ENCODE measurements at places on chromosomes 1 and 21. TPM values are rescaled to one million over a fixed set of nuclear protein-coding genes. Genes with fewer than 3 reads are reported as not detected.
A peak's percentile ranks its signal among the peaks of the same experiment; 100 is the strongest.

GRCh38 chr1:63877816-63878215, 104.0 kb downstream of the ROR1 start:
- no peak for DNase-seq

DNA sequence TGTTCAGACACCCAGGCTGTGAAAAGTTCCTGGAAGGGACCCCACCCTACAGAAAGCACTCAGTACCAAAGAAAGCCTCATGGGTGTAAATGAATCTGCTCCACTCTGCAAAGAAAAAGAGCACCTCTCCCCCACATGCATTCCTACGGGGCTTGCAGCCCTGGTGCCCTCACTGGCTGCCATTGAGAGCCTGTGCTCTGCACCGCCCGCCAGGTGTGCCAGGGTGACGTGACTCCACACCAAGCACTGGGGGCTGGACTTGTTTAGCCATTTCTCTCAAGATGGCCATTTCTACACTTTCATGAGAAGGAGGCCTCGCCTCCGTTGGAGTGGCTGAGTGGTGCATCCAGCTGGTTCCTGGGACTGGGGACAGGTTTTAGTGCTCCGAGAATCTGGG, 380.5 kb upstream of the VAMP3 start:
- DNase-seq: no peak

DNA sequence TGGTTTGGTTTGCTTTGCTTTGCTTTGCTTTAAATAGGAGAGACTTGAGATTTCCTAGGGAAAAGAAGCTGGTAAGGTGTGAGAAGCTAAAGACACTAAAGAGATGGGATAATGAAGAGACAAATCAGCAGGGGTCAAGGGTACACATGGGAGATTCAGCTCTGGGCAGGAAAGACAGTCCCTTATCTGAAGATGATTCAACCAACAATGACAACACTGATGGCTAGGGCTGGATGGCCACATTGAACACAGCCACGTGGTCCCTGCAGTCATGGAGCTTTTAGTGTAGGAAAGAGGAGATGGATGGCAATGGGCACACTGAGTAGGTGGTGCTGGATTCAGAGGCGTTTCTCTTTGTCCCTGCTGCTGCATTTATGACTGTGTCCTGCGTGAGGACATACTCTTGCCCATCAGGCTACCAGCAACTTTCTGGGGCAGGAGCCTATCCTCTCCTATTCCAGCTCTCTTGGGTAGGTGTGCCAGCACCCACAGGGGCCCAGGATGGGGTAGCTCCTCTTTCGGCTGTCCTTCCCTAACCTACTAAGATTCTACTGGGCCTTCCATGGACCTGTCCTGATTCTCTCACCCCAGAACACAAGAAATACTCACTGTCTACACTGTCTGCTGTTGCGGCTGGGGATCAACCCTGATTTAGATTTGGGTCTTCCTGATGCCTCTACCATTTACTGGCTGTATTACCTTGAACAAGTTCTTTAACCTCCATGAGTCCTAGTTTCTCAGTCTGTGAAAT, 1.4 kb upstream of the SHISA4 start:
- DNase-seq: no peak

DNA sequence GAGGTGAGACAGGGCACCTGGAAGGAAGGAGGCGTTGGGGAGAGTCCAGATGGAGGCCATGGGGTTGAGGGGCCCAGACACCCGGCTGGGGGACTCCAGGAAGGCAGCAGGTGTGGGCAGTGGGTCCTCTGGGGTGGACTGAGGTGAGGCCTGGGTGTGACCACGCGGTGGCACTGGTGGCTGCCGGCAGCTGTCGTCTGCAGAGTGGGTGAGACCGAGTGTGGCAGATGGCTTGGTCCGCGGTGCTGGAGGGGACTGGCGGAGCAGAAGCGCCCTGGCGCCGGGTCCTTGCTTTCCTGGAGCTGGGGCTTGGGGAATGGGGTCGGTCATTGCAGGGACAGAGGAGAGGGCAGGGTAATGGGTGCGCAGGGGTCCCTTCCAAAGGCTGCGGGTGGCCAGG, 12.5 kb downstream of the AGRN start:
- no peak for DNase-seq

DNA sequence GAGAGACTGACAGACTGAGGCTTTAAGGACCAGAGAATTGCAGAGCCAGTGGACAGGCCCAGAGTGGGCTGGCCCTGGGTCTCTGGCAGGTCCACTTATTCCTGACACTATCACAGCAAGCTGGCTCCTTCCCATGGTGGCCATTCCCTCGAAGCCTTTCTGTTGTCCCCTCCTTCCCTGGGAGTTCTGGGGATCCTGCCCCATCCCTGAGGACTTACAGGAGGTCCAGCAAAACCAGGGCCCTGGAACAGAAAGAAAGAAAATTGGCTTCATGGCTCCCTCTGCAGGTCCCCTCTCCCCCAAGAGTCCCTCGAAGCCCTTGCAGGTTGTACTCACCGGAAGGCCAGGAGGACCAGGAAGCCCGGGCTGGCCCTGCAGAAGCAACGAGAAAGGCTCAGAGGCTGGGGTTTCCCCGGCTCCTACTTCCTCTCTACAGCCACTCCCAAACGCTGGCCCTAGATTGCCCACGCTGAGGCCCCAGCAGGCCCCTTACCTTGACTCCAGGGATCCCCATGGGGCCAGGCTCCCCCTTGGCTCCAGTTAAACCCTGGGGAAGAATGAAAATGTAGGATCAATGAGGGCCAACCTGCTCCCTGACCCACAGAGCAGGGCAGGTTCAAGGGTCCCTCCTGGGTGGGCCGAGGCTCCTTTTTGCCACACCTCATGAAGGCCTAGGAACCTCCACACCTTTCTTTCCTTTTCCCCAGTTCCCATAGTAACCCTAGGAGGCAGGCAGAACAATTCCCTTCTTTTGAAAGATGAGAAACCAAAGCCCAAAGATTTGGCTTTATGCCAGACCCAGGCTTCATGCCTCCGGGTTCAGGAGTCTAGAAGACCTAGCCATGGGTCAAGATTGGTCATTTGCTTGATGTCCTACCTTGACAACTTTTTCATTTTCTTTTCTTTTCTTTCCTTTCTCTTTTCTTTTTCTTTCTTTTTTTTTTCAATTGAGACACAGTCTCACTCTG, 4.6 kb downstream of the COL9A2 start:
- DNase-seq: no peak

- DNase-seq: no peak
Observed at GRCh38 chr1:153312570-153313186, at the start of gene PGLYRP3. Gene PGLYRP3, minus strand, starts transcription at chr1:153312952. Its CDS starts 2,287 bp downstream, at chr1:153310665.

DNA sequence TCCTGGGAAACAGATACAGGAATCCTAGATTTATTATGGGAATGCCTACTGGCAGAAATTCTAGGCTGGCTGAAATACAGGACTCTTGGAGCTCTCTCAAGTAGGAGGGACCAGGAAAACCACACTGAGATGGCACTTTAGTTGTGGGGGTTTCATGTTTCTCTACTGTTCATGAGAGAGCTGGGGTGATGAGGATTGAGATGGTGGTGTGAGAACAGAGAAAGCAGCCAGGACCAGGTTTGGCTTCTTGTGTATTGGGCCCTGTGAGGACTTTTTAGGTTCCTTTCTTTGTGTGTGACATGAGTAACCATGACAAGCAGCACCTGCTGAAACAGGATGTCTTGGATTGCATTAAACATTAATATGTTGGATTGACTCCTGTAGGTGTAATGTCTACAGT, 4.9 kb downstream of the ARID1A start:
- no peak for DNase-seq

GRCh38 chr1:1236176-1236763, 4.2 kb downstream of the B3GALT6 start:
- DNase-seq: no peak

- DNase-seq: no peak
Observed at GRCh38 chr1:37734629-37735591, 30.0 kb downstream of the EPHA10 start.

GRCh38 chr1:206798384-206798996, 26.2 kb upstream of the IL10 start:
- no peak for DNase-seq

- DNase-seq: no peak
Observed at GRCh38 chr1:186094172-186094571, 280.9 kb downstream of the TPR start.

DNA sequence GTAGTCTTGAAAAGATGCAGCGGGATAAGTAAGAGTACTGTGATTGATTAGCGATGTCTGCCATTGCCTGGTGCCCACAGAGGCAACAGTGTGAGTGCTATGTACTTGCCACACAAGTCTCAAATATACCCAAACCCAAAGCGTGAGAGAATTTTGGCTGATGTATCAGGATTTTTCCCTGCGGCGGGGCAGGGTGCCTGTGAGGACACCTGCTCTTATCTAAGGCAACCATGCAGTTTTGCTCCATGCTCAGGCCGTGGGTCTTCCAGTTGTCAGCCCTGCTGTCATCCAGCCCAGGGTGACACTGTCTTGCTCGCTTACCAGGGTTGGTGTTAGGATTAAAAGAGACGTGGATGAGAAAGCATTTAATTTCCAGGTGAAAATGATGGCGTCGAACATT, 202.7 kb downstream of the PTPRU start:
- no peak for DNase-seq

GRCh38 chr1:156623946-156624813, 5.0 kb downstream of the HAPLN2 start:
- peak; percentile 64 for DNase-seq

DNA sequence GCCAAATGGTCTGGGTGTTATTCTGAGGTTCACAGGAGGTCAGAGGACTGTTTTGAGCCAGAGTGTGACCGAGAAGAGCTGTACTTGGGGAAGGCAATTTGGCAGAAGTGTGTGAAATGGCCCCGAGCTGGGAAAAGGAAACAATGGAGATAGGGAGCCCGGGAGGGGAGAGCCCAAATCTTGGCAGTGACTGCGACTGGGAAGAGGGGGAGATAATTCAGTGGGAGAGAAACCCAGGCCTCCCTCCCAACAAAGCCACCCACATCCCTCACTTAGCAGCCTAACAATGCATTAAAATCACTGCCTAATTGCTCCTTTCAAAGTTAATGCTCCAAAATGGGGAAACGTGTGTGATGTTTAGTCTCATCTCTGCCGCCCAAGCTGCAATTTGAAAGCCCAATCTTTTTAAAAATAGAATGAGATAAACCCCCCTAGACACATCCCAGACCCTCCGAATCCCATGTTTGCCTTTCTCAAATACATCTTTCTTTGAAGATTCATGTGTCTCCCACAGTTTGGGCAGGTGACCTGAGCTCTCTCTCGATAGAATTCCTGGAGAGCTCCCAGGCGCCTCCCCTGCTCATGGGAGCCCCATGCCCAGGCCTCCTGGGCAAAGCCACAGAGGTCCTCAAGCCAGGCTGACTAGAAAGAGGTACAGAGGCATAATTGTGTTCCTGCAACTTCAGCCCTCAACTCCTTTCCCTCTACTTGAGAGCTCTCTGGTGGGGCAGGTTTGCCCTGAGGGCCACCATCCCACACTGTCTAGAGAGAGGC, 17.3 kb downstream of the LRRC52 start:
- no peak for DNase-seq

- no peak for DNase-seq
Observed at GRCh38 chr1:42214447-42214871, 49.9 kb upstream of the GUCA2A start.

GRCh38 chr1:110631836-110632620, 25.9 kb upstream of the KCNA2 start:
- DNase-seq: no peak

DNA sequence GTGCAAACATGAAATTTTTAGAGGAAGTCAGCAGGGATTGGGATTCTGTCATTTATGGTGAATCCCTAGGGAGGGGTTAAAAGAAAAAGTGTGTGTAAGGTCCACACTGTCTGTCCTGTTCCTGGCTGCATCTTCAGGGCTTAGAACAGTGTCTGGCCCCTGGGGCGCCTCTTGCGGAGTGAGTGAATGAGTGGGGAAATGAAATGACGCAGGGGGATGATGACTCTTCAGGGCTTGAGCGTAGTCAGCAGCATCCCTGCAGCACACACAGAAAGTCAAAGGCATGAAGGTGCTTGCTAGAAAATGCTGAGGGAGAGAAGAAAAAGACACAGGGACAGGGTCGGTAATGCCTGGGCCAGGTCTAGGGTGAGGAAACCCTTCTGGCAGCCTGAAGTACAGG, 57.8 kb downstream of the PGBD5 start:
- no peak for DNase-seq

- no peak for DNase-seq
Observed at GRCh38 chr1:3641816-3642215, 8.1 kb downstream of the WRAP73 start.

GRCh38 chr1:23422241-23422877, 2.2 kb downstream of the TCEA3 start:
- peak; percentile 80 for DNase-seq

GRCh38 chr1:26717017-26717491, 21.2 kb downstream of the ARID1A start:
- DNase-seq: no peak

DNA sequence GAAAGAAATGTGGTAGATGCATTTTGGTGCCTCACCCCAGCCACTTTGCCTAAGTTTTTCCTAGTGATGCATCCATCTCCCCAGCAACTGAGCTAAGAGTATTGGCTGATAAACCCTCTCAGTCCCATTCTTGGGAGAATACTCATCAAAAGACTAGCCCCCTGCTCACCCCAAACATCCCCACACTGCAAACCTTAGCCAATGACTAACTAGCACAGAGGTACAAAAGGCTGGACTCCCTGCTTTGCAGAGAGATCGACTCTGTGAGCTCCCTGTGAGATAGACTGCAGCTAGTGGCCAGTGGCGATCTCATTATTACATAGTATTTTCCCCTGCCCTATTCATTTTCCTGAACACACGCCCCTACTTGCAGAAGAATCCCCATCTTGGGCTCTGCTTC, 155.3 kb downstream of the HHIPL2 start:
- no peak for DNase-seq

DNA sequence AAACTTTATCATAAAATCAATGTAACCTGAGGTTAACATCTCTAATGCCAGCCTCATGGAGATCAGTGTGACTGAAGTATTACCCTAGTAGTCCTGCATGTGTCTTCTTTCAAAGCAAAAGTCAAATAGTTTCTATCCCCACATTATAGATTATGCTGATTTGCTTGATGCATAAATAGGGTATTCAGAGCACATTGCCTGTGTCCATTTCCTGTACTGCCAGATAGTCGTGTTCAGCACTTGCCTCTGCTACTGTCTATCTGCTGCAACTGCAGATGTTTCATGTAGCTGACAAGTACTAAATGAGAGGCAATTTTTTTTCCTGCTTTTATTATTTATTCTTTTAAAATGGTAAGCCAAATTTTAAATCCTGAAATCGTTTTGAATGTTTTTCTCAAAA, 348.7 kb downstream of the CHRM3 start:
- no peak for DNase-seq

CACNA1S gene
- polyA plus RNA-seq: not detected

WARS2 gene
- polyA plus RNA-seq: 5.8 TPM

RGS18 gene
- polyA plus RNA-seq: 0.46 TPM

FLG gene
- polyA plus RNA-seq: under 0.01 TPM

FCGR3B gene
- 0.22 TPM for polyA plus RNA-seq

S100A7 gene
- polyA plus RNA-seq: 0.20 TPM

TMPRSS15 gene
- polyA plus RNA-seq: not detected

AQP10 gene
- polyA plus RNA-seq: 0.35 TPM

CA6 gene
- polyA plus RNA-seq: not detected

NR1I3 gene
- 0.10 TPM for polyA plus RNA-seq

MTF2 gene
- 14.0 TPM for polyA plus RNA-seq

OR2AJ1 gene
- not detected for polyA plus RNA-seq

KCNQ4 gene
- 1.0 TPM for polyA plus RNA-seq

RAP1GAP gene
- 5.9 TPM for polyA plus RNA-seq

Data from heart right ventricle (tissue), 16 donors.